Regular cardiac myocyte (primary cell): ENCODE measurements at places on chromosomes 11 and 22. TPM values are rescaled to one million over a fixed set of nuclear protein-coding genes. Genes with fewer than 3 reads are reported as not detected.

PATE1 gene
- not detected in 2 replicates for total RNA-seq

MYOD1 gene
- not detected in 2 replicates for total RNA-seq

APOL4 gene
- total RNA-seq: 0.38 and 1.4 TPM in 2 replicates

LRRN4CL gene
- 0.58 and 9.6 TPM in 2 replicates for total RNA-seq

SLC16A8 gene
- 0.38 and 0.85 TPM in 2 replicates for total RNA-seq
